ENCODE measurements at places on chromosomes 7 and 10.

DNA sequence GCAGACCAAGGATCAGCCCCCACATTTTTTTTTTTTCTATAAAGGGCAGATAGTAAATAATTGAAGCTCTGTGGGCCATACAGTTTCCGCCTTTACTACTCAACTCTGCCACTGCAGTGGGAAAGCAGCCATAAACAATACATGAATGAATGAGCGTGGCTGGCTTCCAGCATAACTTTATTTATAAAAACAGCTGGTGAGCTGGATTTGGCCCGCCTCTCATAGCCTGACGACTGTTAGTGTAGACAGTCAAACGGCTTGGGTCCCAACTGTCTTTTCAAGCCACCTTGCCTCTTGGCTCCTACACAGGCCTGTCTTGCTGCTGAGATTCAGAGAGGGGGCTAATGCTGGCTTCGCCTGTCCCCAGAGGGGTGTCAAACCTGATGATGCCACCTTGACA is 169.8 kb upstream of the GPR26 start:
- DNase-seq = no peak

DNA sequence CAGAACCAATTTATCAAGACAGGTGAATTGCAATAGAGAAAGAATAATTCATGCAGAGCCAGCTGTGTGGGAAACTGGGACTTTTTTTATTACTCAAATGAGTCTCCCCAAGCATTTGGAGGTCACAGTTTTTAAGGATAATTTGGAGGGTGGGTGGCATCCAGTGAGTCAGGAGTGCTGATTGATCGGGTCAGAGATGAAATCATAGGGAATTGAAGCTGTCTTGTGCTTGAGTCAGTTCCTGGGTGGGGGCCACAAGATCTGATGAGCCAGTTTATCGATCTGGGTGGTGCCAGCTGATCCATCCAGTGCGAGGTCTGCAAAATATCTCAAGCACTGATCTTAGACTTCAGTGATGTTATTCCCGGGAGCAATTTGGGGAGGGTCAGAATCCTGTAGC is 9.9 kb upstream of the MYO1G start:
- DNase-seq = no peak

- DNase-seq = no peak
Measured at GRCh38 chr7:138304071-138304320, 156.1 kb upstream of the TRIM24 start.

GRCh38 chr10:58399410-58399809 is 14.2 kb downstream of the TFAM start:
- DNase-seq = no peak

GRCh38 chr7:149285603-149286002 is 23.6 kb downstream of the ZNF783 start:
- DNase-seq = no peak

DNA sequence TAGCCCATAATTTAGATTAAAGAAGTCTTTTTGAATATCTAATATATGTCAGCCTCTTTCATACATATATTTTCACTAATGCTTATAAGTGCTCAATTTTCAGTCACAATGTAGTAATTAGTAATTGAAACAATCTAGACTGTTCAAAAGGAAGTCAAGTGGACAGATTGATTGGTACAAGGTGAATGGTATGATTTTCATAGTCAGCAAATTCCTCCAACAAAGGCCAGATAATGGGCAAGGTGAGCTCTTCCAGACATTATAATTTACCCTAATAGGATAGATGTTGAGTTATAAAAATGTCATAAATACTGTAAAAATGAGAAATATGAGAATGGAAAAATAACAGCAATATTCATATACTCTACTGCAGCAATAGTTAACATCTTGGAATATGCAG is 44.4 kb upstream of the OPN4 start:
- DNase-seq = no peak

GRCh38 chr7:44184206-44184872 is 4.9 kb downstream of the GCK start:
- no peak for DNase-seq

DNA sequence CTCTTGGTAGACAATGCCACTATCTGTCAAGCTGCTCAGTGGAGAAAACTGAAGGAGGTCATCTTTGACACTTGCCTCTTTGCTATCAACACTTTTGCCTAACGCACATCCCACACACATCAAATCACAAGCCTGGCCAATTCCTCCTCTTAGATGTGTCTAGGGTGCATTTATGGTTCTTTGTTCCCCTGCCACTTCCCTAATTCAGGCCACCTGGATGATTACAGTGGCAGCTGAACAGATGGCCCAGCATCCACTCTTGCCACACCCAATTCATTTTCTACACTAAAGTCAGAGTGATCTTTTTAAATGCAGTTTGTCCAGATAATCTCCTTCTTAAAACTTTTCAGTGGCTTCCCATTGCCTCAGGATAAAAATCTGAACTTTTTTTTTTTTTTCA is 58.6 kb downstream of the LAMB4 start:
- DNase-seq = no peak

- no peak for DNase-seq
Measured at GRCh38 chr7:43785420-43785819, 26.9 kb downstream of the BLVRA start.

GRCh38 chr10:45580371-45581215 is 92.0 kb downstream of the ZFAND4 start:
- peak; percentile 9 for DNase-seq

DNA sequence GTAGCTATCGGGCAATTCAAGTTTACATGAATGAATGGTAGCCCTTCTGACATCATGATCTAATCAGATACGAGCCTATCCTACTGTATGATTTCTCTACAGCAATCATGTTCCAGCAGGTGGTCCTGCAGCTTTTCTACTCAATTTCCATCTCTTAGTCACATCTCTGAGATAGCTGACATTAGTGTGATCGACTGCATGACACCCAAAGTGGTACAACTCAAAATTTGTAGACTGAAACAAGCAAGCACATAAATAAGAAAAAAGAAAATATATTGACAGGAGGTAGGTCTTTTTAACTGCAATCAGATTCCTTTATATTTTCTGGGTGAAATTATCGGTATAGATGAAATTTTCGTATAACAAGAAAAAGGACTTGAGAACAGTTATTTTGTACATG is 132.0 kb downstream of the PPP1R17 start:
- no peak for DNase-seq

- DNase-seq = no peak
Measured at GRCh38 chr7:30760514-30761213, 8.7 kb downstream of the INMT start.

GRCh38 chr7:112338786-112339185 is 111.5 kb upstream of the IFRD1 start:
- DNase-seq = no peak

- no peak for DNase-seq
Measured at GRCh38 chr10:102962267-102962666, 44.2 kb downstream of the CNNM2 start.

DNA sequence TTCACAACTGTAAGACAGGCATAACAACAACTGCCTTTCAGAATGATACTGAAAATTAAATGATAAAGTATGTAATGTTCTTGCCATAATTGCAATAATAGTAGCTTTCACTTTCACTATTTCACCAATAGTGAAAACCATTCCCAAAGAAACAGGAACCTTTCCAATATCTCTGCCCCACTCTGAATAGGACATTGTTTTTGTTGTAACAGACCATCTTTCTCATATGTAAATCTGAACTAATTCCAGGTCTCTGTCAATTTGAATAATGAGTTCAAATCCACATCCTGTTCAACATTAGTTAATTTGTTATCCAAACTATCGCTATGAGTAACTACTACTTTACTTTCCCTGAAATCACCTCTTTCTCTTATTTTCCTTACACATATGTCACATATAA is 148.0 kb downstream of the LRRN3 start:
- no peak for DNase-seq

- DNase-seq = no peak
Measured at GRCh38 chr10:9878383-9878782, 1139.3 kb upstream of the CELF2 start.

DNA sequence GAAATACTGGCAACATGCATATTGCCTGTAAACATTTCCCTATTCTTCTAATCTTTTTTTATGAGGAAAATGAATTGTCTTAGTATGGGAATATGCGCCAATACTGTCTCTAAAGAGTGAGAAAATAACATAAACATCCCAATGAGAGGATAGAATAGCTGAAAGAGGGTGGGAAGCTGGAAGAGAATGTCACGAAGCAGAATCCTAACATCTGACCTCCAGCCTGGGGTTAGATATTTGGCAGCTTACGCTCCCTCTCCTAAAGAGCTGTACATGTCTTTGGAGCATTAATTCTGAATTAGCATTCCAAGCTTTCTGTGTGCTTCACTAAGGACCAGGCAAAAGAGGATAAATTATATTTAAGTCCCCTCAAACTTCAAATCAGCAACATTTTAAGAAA is 31.6 kb upstream of the SLC16A12 start:
- no peak for DNase-seq

GRCh38 chr10:61330669-61331068 is 122.5 kb downstream of the TMEM26 start:
- DNase-seq = no peak
